ENCODE measurements at places on chromosomes 1 and 21. TPM values are rescaled to one million over a fixed set of nuclear protein-coding genes. Genes with fewer than 3 reads are reported as not detected.

Gene PAQR6
- total RNA-seq = not detected

Gene ITLN2
- total RNA-seq = not detected

- H3K36me3 ChIP-seq = no peaks in the 10 kb centered on the region
- no peak overlapping the region for H3K4me3 ChIP-seq
- DNase-seq = no peak
- H3K27ac ChIP-seq = no peak overlapping the region
Measured at GRCh38 chr1:28111157-28111556, 22.7 kb upstream of the EYA3 start.

GRCh38 chr1:245512181-245512888 lies 357.6 kb downstream of the KIF26B start:
- no peaks in the 10 kb centered on the region for H3K36me3 ChIP-seq
- no peaks in the 10 kb centered on the region for H3K27me3 ChIP-seq
- no peaks in the 10 kb centered on the region for H3K4me1 ChIP-seq
- H3K27ac ChIP-seq = no peak overlapping the region

GRCh38 chr1:36951761-36952160 lies 82.6 kb downstream of the GRIK3 start:
- H3K27me3 ChIP-seq = no peaks in the 10 kb centered on the region
- DNase-seq = no peak
- no peak overlapping the region for H3K4me3 ChIP-seq

DNA sequence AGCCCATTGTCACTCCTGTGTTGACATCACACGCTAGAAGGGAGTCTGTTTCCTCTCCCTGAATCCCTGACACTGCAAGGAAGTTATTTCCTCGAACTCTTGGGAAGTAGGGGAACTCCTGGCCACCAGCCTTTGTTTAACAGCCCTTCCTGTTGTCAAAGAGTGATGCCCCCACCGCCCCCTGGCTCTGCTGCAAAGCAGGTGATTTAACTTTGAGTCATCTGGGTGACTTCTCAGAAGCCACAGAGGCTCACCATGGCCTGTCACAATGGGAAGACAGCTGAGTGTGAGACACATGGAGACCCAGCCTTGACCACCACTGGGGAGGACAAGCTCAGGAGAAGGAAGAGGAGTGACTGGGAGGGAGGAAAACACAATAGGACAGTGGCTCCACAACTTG lies 182.8 kb downstream of the PSMG1 start:
- peaks cover 30% of the 10 kb centered on the region for H3K4me1 ChIP-seq
- DNase-seq = no peak
- H3K27me3 ChIP-seq = no peaks in the 10 kb centered on the region
- H3K27ac ChIP-seq = no peak overlapping the region
- H3K4me3 ChIP-seq = no peak overlapping the region
